Right lobe of liver (tissue), 6 donors: ENCODE measurements at places on chromosomes 2 and 18. TPM values are rescaled to one million over a fixed set of nuclear protein-coding genes. Genes with fewer than 3 reads are reported as not detected.

DNA sequence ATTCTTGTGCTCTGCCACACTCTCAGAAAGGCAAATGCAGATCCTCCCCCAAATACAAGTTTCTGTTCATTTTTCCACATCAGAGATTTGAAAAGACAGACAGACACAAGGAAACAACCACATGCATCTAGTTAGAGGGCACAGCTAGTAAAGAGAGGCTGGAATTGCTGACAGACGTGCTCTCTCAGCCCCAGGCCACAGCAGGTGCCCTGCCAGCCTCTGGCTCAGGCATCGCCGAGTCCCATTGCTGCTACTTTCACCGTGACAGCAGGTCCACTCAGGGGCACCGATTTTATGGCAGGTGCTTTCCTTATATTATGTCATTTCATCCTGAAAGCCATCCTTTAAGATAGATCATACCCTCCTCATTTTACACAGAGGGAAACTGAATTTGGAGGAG lies 507.5 kb downstream of the EIPR1 start:
- DNase-seq, result no peak

DNA sequence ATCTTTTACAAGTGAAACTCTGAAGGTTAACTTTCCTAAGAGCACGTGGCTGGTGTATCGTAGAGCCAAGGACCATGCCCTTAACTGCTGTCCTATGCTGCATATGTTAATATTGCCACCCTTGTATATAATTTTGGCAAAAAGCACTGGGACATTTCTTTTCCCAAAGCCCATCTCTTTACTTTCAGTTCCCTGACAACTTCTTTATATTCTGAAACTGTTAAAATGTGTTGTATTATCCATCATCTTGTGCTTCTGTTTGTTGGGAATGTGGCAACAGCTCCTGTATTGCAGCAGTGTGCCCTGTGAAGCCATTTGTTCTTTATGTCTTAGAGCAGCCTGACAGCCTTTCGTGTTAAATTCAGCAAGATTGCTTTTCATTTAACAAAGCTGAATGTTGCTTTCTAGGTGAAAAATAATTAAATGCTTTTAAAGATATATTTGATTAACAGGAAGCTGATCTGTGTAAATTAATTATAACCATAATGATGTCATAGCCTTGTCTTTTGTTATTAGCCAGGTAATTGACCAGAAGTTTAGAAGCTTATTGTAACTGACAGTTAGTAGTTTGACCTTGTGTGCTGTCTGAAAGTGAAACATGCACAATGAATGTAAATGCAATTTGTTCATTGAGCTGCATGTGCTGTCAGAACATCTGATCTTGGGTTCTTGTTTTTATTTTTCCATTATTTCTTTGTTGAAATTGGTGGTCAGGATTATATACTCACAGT lies 9.7 kb downstream of the RHBDD1 start:
- DNase-seq, result no peak

DNA sequence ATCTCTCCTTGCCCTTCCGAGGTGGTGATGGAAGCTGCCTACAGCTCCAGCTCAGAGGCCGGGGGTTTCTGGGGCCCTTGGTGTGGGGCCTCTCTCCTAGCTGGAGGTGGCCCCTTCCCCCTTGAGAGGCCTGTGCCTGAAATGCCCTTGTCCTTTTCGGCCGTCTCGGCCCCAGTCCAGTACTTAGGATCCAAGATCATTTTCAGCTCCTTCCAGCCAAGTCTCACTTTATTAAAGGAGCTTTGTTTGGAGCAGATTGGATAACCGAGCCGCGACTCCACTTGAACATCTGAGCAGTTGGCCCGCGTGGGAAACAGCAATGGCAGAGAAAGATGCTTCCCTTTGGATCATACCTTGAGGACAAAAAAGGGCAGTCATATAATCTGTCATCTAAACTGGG lies 125.0 kb downstream of the NEDD4L start:
- DNase-seq, result no peak

- no peak for DNase-seq
These were observed 7.4 kb downstream of the PTGR3 start for GRCh38 chr18:75201282-75202270.

DNA sequence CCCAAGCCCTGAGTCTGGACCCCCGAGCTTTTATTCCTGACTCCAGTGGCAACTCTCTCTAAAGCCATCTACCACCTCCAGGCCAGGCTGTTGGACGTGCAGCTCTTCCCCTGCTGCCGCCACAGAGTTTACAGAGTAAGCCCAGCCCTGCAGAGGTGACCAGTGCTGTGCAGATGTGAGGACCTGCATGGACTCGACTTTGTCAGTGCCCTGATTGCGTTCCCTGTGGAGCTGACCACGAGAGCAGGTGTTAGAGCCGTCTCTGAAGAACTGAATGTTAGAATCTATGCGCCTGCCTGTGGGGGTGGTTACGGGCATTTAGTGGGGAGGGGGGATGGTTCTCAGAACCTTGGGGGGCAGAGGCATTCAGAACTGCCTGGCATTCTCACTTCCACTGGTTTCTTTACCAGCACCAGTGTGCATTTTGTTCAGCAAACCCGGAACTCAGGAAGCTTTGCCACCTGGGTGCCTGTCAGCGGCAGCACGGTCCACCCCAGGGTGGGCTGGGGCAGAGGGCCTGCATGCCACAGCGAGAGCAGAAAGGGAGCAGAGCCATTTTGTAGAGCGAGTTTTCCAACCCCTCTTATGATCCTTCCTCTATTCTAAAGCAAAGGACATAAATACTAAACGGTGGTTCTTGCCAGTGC lies 137.9 kb downstream of the KLHL29 start:
- peak; percentile 11 for DNase-seq

DNA sequence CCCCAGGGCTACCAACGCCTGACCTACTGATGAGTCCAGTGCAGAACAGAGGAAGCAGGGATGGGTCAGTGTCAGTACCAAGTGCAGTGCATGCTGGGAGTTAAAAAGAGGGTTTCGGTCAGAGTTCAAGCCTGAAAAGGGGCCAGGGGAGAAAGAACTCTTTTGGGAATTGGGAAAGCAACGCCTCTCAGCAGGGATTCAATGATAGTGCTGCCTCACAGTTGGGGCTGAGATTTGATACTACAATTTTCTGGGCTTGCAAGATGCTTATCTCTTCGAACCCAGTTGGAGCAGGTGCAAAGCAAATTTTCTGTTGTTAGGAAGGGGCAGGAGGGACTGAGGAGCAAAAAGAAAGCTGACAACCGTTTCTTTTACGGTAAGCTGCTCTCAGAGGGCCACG lies 82.6 kb downstream of the CERKL start:
- DNase-seq, result no peak

DNA sequence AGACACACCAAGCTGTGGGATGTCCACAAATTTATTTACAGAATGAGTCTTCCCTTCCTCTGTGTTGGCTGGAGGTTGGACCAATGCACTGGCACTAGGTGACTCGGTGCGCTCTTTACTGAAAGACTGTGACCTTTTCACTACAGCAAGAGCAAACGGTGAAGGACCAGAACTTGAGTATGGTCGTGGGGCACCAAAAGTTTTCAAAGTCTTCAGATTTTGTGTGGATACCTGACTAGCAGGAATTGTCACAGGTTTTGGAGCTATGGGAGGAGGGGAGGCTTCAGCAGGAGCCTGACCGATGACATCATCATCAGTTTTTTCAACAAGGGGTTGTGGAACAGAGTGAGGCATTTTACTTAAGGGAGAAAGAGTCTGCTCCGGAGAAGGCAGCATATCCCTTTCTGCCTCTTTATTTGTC lies 73.0 kb upstream of the GRB14 start:
- DNase-seq, result no peak

DNA sequence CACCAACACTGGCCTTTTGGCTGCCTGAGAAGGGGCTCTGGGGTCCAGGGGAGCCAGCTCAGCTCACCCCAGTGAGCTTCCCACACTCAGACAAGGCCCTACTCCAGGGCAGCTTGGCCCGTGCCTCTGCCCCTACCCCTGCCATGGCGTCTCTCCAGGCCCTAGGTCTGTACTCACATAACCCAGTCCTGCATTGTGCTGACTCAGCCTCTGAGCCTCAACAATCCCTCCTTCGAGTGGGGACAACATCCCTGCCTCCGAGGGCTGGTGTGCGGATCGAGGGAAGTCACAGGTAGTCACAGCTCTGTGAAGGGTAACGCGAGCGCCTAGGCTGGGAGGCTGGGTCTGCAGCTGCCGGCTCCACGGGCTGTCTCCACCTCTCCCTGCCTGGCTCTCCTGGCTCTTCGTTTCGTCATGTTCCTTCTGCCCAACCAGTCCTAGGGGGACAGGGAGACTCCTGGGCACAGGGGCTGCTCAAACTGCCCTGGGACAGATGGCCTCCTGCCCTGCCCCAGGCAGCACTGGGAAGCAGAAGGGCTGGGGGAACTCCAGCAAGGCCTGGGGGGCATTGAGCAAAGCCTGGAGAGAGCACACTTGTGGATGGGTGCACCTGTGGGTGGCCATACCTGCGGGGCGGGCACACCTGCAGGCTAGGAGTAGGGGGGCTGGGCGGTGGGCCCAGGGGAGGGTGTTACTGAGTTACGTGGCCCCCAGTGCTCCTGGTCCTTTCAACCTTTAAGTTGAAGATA lies 74.6 kb downstream of the RRM2 start:
- no peak for DNase-seq

Gene NT5C1B
- total RNA-seq, result not detected

- DNase-seq, result no peak
These were observed 60.5 kb upstream of the TMEM200C start for GRCh38 chr18:5955861-5956260.

- DNase-seq, result no peak
These were observed 588 bp upstream of the CCDC93 start for GRCh38 chr2:118014492-118014824.

- DNase-seq, result no peak
These were observed 1.3 kb upstream of the TBC1D8 start for GRCh38 chr2:101152272-101153076.

Gene IL36G
- total RNA-seq, result not detected

GRCh38 chr18:9943311-9943710 lies 29.5 kb downstream of the VAPA start:
- no peak for DNase-seq

- no peak for DNase-seq
These were observed 149.2 kb downstream of the ARHGAP28 start for GRCh38 chr18:6878556-6879297.

Gene FOXD4L1
- 0.14 TPM for total RNA-seq

DNA sequence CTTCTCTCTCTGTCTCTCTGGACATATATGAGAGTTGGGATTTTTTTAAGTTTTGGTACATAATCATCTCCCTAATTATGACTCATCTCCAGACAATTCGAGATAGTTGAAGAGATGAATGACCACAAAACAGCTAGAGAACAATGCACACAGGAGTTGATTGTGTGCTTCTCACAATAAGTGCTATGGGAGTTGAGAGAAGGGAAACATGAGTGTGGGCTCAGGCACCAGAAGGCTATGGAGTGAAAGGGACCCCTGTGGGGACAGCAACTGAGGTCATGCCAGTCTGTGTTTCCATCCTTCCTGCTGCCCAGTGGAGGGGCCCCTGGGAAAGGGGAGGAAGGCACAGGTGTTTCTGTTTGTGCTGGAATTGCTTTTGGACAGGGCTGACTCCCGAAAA lies 6.5 kb upstream of the YWHAQ start:
- no peak for DNase-seq

DNA sequence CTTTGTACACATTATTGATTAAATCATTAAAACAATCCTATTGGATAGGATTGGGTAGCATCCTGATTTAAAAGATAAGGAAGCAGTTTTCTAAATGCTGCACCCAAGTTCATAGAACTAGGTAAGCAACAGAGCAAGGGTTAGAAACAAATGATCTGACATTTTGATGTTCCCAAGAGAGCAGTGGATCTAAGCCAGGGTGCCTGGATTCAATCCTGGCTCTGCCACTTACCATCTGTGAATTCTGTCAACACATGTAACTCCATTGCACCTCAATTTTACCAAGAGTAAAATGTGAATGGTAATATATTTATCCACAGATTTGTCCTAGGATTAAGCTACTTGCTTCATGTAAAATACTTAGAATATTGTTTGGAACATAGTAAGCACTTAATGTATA lies 982.6 kb upstream of the FANCL start:
- DNase-seq, result no peak

GRCh38 chr2:102698369-102699111 lies 63.3 kb upstream of the TMEM182 start:
- no peak for DNase-seq

DNA sequence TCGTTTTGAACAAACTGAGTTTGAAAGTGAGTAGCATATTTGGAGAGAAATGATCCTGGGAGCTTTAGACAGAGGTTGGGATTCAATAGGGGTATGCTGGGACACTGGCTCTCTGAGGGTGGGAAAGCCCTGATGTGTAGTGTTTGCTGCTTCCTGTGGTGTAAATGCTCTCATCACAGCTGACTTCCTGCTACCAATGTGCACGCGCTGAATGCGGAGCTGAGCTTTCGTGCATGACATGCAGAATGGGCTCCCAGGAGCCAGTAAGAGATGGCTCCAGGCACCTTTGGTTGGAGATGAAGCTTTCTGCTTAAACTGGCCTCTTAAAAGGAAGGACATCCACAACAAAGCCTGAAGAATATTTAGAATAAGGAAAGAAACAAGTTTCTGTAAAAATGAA lies 224.1 kb upstream of the CCDC150 start:
- no peak for DNase-seq

Gene STARD6
- total RNA-seq, result not detected

Gene TTC27
- total RNA-seq, result 9.5 TPM

GRCh38 chr2:240454106-240454901 lies 18.8 kb downstream of the GPC1 start:
- peak; percentile 50 for DNase-seq

DNA sequence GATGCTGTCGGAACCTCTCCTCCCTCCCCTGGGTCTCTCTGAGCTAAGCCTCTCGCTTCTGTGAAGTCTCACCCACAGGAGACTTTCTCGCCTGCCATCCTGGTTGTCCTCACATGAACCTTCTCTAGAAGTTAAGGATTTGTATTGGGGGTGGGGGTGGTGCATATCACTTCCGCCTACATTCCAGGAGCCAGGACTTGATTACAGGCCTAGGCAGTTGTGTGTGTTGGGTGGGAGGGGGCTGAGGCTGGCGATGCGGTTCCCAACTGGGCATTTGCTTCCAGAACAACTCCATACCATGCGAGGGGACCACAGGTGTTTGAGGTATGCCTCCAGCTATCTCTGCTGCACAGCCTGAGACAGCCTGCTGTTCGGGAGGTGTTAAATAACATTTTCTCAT lies 56.8 kb upstream of the MGAT4A start:
- no peak for DNase-seq

Gene TUBA3E
- not detected for total RNA-seq

Gene FRZB
- total RNA-seq, result 0.14 TPM

- no peak for DNase-seq
These were observed 25.4 kb upstream of the MAP2 start for GRCh38 chr2:209398463-209398862.

GRCh38 chr2:230925443-230925878 lies 419 bp upstream of the GPR55 start:
- no peak for DNase-seq

Gene COPS9
- total RNA-seq, result 52.0 TPM
